ENCODE measurements at places on chromosomes 12 and 14.

- no peak for DNase-seq
- H3K27me3 ChIP-seq, result peaks cover 15% of the 10 kb centered on the region
- H3K4me1 ChIP-seq, result no peaks in the 10 kb centered on the region
- no peaks in the 10 kb centered on the region for H3K36me3 ChIP-seq
- H3K27ac ChIP-seq, result no peak overlapping the region
- no peak overlapping the region for H3K4me3 ChIP-seq
Measured at GRCh38 chr14:25090716-25091454, 40.9 kb upstream of the STXBP6 start.

GRCh38 chr12:77294016-77294415 is 228.6 kb upstream of the E2F7 start:
- H3K4me3 ChIP-seq, result no peak overlapping the region
- H3K36me3 ChIP-seq, result no peaks in the 10 kb centered on the region
- DNase-seq, result no peak
- no peaks in the 10 kb centered on the region for H3K27me3 ChIP-seq
- H3K27ac ChIP-seq, result no peak overlapping the region
- no peaks in the 10 kb centered on the region for H3K4me1 ChIP-seq

GRCh38 chr14:105286759-105287144 is 14.0 kb downstream of the BRF1 start:
- no peak overlapping the region for H3K4me3 ChIP-seq
- peaks cover 30% of the 10 kb centered on the region for H3K4me1 ChIP-seq
- H3K27me3 ChIP-seq, result no peaks in the 10 kb centered on the region

DNA sequence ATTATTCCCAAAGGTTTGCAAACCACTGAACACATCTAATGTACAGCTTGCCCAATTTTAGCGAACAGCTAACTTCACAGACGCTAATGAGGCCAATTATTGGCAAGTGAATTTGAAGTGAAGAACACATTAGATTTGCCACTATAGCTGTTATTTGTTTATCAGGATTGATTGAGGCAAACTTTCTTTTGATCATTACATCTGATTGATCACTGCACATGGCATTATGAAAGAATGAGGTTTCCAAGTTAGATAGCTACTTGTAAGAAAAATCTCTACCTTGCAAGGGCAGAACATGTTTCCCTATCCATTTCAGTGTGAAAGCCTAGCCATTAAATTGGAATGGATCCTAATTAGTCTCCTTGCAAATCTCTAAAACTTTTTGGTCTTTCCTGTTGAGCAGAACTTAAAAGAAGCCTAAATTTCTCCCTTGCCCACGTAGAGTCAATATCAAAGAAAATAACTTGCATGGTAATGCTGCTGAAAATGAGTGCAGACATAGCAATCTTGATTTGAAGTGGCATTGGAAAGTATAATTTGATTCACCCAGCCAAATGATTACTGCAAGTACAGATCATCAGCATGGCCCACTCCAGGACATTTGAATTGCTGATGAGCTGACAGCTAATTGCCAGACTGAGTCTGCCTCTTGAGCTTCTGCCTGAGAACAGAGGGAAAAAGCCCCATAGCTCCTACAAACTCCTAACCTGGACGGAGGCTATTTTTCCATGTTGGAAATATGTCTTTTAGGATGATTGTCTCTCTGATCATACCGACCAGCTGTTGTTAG is 98.6 kb downstream of the TPH2 start:
- no peak overlapping the region for H3K27ac ChIP-seq
- H3K36me3 ChIP-seq, result no peaks in the 10 kb centered on the region
- H3K27me3 ChIP-seq, result no peaks in the 10 kb centered on the region
- H3K4me3 ChIP-seq, result no peak overlapping the region

DNA sequence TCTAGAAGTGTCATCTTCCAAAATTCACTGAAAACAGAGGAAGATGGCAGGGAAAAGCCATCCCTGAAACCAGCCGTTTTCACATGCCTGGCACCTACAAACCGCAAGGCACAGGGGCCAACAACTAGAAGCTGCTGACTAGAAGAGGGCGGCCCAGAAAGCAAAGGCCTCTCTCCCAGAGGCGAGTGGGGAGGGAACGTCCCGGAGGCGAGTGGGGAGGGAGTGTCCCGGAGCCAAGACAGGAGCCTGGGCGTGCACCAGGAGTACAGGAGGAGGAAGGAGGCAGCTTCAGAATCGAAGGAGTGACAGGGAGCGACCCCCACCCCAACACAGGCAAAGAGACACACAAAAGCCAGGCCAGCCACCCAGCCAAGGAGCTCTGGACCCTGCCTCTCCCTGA is 21.0 kb downstream of the ANKLE2 start:
- no peaks in the 10 kb centered on the region for H3K27me3 ChIP-seq
- DNase-seq, result no peak
- no peak overlapping the region for H3K4me3 ChIP-seq
- H3K27ac ChIP-seq, result no peak overlapping the region

DNA sequence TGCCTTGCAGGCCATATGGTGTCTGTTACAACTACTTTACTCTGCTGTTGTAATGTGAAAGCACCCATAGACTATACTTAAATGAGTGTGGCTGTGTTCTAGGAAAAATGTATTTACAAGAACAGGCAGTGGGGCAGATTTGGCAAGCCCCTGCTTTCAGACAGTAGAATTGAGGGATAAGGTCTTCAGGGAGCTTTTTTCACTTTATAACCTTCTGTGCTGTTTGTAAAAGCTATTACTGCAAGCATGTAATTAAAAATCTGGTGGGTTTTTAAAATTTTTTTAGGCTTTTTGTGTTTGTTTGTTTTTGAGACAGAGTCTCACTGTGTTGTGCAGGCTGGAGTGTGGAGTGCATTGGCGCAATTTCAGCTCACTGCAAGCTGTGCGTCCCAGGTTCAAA is 73.9 kb downstream of the VEZT start:
- H3K27ac ChIP-seq, result no peak overlapping the region
- H3K4me1 ChIP-seq, result no peaks in the 10 kb centered on the region
- H3K27me3 ChIP-seq, result no peaks in the 10 kb centered on the region
- peaks cover 65% of the 10 kb centered on the region for H3K36me3 ChIP-seq

DNA sequence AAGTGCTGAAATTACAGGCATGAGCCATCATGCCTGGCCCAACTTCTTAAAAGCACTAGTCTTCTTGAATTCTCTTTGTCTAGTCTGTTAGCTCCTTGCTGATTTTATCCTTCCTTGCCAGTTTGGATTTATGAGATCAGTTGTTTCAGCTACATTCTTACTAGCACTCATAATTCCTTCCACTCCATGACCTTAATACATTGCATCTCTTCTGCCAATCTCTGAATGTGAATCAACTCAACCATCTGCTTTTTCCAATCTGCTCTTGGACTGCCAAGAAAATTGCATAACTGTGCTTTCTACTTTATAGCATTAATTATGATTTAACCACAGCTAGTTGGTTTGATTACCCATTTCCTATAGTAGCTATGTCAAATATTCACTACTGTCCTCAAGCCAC is 14.9 kb upstream of the HEATR5A start:
- no peak overlapping the region for H3K27ac ChIP-seq
- DNase-seq, result no peak
- H3K27me3 ChIP-seq, result no peaks in the 10 kb centered on the region
- peaks cover 9% of the 10 kb centered on the region for H3K36me3 ChIP-seq
- peaks cover 5% of the 10 kb centered on the region for H3K4me1 ChIP-seq

DNA sequence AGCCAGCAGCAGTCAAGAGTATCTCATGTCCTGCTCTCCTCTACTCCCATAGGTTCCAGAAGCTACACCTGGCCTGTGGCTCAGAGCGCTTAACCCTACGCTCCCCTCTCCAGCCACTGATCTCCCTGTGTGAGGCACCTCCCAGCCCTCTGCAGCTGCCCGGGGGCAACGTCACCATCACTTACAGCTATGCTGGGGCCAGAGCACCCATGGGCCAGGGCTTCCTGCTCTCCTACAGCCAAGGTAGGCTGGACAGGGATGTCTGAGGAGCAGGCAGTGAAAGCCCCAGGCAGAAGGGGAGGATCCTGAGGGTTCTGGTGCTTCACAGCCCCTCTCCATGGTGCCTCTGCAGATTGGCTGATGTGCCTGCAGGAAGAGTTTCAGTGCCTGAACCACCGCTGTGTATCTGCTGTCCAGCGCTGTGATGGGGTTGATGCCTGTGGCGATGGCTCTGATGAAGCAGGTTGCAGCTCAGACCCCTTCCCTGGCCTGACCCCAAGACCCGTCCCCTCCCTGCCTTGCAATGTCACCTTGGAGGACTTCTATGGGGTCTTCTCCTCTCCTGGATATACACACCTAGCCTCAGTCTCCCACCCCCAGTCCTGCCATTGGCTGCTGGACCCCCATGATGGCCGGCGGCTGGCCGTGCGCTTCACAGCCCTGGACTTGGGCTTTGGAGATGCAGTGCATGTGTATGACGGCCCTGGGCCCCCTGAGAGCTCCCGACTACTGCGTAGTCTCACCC is 3.6 kb downstream of the LRP10 start:
- H3K27me3 ChIP-seq, result no peaks in the 10 kb centered on the region
- H3K4me3 ChIP-seq, result no peak overlapping the region
- H3K36me3 ChIP-seq, result peaks cover 72% of the 10 kb centered on the region

DNA sequence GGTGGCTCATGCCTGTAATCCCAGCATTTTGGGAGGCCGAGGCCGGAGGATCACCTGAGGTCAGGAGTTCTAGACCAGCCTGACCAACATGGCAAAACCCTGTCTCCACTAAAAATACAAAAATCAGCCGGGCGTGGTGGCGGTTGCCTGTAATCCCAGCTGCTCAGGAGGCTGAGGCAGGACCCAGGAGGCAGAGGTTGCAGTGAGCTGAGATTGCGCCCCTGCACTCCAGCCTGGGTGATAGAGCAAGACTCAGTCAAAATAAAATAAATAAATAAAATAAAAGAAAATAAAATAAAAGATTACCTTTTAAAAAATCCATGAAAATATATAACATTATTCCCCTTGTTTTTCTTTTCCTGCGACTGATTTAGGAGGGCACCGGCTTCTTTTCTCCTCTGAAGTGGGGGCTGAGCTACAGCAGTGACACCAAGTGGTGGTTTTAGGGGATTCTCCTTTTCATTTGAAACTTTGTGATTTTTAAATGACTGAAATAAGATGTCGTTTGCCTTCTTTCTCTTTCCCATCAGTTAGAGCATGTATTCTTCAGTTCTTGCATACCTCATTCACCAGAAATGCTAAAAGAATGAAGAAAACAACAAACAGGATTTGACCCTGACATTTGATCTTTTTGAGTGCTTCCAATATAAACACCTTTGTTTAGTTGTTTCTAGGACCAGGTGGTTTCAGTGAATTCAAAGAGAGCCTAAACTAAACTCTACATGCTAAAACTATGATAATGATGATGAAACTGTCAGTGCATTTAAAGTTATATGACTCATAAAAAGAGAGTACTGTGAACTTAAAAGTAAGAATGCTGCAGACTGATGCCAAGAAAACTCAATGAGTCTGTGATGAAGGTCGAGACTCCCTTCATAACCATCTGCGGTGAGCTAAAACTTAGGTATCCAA is 22.6 kb upstream of the PKP2 start:
- DNase-seq, result no peak
- no peak overlapping the region for H3K4me3 ChIP-seq
- H3K36me3 ChIP-seq, result no peaks in the 10 kb centered on the region
- H3K27me3 ChIP-seq, result peaks cover 4% of the 10 kb centered on the region

- no peaks in the 10 kb centered on the region for H3K36me3 ChIP-seq
- peak overlapping the region; percentile 30 for H3K27ac ChIP-seq
- H3K4me3 ChIP-seq, result peak overlapping the region; percentile 81
- DNase-seq, result peak; percentile 65
- H3K27me3 ChIP-seq, result peaks cover 15% of the 10 kb centered on the region
- H3K4me1 ChIP-seq, result peaks cover 67% of the 10 kb centered on the region
Measured at GRCh38 chr14:73245480-73246325, 8.4 kb downstream of the PAPLN start.

GRCh38 chr14:22854963-22855724 is 16.4 kb upstream of the LRP10 start:
- H3K27ac ChIP-seq, result no peak overlapping the region
- peaks cover 10% of the 10 kb centered on the region for H3K4me1 ChIP-seq
- no peaks in the 10 kb centered on the region for H3K36me3 ChIP-seq
- no peak overlapping the region for H3K4me3 ChIP-seq
- no peak for DNase-seq

GRCh38 chr14:78992867-78993266 is 822.7 kb downstream of the NRXN3 start:
- H3K27ac ChIP-seq, result no peak overlapping the region
- no peaks in the 10 kb centered on the region for H3K27me3 ChIP-seq
- DNase-seq, result no peak

DNA sequence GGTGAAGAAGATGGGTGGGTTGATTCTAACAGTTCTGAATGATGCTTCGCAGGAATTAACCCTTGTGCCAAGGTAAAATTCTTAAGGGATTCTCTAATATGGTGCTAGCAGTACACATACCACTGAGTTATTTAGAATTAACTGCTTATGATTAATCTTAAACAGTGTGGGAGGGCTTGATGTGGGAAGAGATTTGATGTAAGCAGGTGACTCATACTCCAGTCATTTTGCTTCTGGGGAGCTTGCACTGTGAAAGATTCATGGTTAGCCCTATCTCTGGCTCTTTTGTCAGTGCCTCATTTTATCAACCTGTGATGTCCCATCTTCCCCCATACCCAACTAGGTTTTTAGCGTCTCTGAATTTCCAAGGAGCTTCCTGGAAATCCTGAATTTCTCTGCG is 83.8 kb downstream of the NRXN3 start:
- no peak overlapping the region for H3K27ac ChIP-seq
- no peak overlapping the region for H3K4me3 ChIP-seq
- DNase-seq, result no peak

DNA sequence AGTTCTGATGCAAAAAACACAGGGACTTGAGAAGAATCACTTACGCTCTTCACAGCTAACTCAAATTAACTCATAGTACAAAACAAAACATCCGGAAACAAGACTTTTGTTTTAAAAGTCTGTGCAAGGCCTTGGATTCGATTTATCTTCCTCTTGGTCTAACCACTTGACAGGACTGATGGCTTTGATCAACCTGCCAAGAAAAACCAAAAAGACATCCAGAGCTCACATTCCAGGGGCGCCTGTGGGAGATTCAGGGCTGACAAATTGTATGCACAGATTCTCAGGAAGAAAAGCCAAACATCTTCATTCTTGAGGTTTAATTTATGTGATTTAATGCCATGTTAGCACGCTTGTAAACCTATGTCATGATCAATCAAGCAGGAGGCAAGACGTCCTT is 129.1 kb upstream of the TMCC3 start:
- no peak overlapping the region for H3K4me3 ChIP-seq
- no peaks in the 10 kb centered on the region for H3K27me3 ChIP-seq
- H3K4me1 ChIP-seq, result peaks cover 27% of the 10 kb centered on the region

GRCh38 chr12:69241438-69242092 is 2.2 kb downstream of the CPSF6 start:
- H3K36me3 ChIP-seq, result peaks cover 21% of the 10 kb centered on the region
- H3K27me3 ChIP-seq, result no peaks in the 10 kb centered on the region
- no peak overlapping the region for H3K27ac ChIP-seq
- H3K4me3 ChIP-seq, result peak overlapping the region; percentile 55
- no peak for DNase-seq
- H3K4me1 ChIP-seq, result peaks cover 68% of the 10 kb centered on the region
